KG1 (cell line): ENCODE measurements at places on chromosomes 2 and 18.

GRCh38 chr18:46184727-46185126 lies 80.5 kb downstream of the HAUS1 start:
- DNase-seq = no peak

- DNase-seq = no peak
Measured at GRCh38 chr2:36361396-36361795, 5.8 kb downstream of the CRIM1 start.

GRCh38 chr2:191499874-191500565 lies 177.9 kb upstream of the NABP1 start:
- no peak for DNase-seq

DNA sequence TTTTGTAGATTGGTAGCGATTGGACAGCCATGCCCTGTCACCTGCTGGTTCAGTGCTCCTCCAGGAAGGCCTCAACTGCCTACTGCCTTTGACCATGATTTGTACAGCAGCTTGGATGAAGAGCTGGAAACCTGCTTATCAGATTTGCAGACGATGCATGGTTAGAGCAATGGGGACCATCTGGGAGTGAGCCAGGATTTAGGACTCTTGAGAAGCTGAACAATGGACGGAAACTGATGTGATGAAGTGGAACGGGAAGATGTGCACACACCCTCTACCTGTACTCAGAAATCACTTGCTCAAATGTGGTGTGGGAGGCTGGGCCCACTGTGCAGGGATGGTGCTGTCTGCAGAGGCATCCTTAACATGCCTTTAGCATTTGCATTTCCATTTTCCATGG lies 57.2 kb downstream of the NCK2 start:
- no peak for DNase-seq

GRCh38 chr2:105417857-105418436 lies 19.1 kb upstream of the FHL2 start:
- no peak for DNase-seq

DNA sequence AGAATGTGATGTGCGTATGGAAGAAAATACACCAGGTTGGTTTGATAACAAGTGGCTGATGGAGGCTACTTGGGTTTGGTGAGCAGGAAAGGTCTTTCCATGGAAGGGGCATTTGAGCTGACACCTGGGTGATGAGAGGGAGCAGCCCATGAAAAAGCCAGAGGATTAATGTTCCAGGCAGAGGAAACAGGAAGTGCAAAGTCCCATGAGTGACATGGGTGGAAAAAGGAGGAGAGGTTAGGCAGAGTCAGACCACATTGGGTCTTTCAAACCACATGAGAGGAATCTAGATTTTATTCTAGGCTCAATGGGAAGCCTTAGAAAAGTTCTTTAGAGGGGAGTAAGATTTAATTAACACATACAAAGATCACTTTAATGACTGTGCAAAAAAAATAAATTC lies 195.7 kb downstream of the LRATD1 start:
- no peak for DNase-seq

DNA sequence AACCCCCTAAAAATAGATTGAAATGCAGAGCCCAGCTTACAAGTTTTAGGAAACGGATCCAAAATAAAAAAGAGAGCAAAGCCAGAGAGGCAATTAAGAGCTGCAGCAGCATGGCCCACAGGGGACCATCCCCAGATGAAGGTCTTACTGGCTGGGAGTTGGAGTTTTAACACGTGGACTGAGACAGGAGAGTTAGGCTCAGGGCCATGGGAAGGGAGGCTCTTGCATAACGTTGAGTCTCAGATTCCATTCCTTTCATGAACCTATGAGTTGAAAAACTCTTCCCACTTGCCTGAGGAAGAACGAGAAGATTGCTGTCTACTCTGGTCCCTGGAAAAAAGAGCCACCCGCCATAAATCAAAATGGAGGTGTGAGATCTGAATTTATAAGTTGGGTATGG lies 101.8 kb upstream of the NDUFV2 start:
- no peak for DNase-seq
